ENCODE measurements at places on chromosomes 2 and 18.
A peak's percentile ranks its signal among the peaks of the same experiment; 100 is the strongest.

GRCh38 chr2:216441308-216442010 lies 29.2 kb downstream of the SMARCAL1 start:
- DNase-seq, result no peak

GRCh38 chr18:79916128-79916494 lies 35.3 kb downstream of the SLC66A2 start:
- no peak for DNase-seq

- no peak for DNase-seq
Measured at GRCh38 chr18:35143622-35144596, 96.9 kb upstream of the ZNF397 start.

- no peak for DNase-seq
Measured at GRCh38 chr2:141720476-141720875, 410.3 kb downstream of the LRP1B start.

- no peak for DNase-seq
Measured at GRCh38 chr18:11672198-11672597, 16.9 kb upstream of the GNAL start.

DNA sequence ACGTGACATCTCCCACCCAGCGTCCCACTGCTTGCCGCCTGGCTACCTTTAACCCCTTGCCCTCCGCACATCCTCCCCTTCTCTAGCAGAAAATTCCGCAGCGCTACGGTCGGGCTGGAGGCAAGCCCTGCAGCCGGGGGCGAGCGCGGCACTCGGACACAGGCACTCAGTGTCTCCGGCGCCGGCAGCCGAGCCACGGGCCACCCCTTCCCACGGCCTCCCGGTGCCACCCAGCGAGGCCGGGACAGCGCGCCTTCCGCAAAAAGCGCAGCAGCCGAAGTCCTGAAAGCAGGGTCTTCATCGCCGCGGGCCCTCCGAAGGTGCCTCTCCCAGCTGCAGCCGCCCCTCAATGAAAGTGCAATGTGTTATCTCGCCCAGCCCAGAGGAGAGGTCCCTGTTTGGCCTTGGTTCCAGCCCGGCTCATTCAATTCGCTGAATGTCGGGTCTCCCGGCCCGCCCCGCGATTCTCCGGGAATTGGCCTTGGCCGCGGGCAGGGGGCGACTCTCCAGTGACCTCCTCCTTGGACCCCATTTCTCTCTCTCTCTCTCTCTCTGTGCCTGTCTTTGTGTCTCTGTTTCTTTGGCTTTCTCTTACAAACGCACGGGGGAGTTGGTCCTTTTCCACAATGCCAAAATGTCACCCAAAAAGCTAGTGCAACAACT lies 1.1 kb downstream of the DLGAP1 start:
- DNase-seq, result no peak

DNA sequence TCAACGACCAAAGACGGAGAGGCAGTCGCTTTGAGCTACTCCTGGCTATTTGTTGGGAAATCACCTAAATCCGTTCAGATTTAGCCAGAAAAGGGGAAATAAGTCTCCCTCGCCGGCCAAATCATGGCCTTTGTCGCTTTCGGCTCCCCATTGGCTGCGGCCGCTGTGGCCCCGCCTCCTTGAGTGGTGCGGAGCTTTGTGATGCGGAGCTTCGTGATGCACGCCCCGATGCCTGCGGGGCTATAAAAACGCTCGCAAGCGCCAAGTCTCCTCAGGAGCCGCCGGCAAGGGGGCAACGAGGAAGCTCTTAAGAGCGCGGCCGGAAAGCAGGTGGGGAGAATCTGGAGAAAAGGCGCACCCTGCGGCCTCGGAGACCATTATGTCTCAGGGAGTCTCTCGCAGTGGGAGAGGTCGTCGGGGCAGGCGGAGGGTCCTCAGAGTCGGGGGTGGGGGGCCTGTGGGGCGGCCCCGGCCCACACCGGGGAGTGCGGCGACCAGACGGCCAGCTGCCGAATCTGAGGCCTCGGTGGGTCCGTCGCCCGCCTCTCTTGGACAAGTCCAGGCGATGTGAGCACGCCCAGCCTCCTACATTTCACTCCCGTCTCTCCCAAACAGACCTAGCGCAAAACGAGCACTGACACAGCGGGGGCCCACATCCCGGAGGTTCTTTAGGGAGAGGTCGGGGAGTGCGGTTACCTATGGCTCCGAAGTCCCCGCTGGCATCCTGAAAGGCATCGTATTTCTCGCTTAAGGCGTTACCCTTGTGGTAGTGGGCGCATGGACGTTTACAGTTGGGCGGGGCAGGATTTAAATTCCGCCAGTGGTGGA lies at the start of gene CABYR:
CABYR (plus strand) TSS at position 274 of the 828 bp plus-strand sequence. CDS start 4,053 bp downstream, outside the sequence.
- peak; percentile 37 for DNase-seq

DNA sequence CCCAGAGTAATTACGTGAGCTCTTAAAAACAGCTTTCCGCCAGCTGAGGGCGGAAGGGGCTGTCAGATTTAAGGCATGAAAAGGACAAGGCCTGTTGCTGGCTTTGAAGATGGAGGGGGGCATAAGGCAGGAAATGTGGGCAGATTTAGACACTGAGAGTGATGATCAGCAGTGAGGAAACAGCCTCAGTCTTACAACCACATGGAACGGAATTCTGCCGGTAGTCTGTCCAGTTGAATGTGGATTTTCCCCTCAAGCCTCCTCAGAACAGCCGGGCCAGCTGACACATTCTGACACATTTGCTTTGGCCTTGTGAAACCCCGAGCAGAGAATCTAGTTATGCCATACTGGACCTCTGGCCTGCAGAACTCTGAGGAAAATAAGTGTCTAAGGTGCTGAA lies 16.6 kb downstream of the POLE4 start:
- DNase-seq, result no peak

- no peak for DNase-seq
Measured at GRCh38 chr2:1670636-1671035, 73.7 kb downstream of the PXDN start.

- DNase-seq, result no peak
Measured at GRCh38 chr2:143083636-143084035, 45.6 kb upstream of the ARHGAP15 start.

DNA sequence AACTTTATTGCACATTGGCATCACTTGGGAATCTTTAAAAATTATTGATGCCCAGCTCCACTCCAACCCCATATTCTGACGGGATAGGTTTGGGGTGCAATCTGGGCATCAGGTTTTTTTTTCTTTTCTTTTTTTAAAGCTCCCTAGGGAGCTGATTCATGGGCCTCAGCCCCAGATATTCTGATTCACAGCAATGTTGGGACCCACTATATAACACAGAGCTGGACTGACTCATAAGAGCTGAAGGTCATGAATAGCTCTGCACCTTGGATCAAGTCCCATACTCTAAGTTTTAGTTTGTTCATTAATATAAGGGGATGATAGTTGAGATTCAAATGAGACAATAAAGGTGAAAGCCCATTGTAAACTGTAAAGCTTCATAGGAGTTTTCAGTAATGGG lies 191.1 kb upstream of the REV1 start:
- no peak for DNase-seq

- DNase-seq, result no peak
Measured at GRCh38 chr18:26657631-26658581, 109.6 kb upstream of the KCTD1 start.

GRCh38 chr2:31726457-31726856 lies 145.7 kb upstream of the SRD5A2 start:
- DNase-seq, result no peak

GRCh38 chr2:188322569-188323551 lies 31.2 kb downstream of the GULP1 start:
- no peak for DNase-seq

DNA sequence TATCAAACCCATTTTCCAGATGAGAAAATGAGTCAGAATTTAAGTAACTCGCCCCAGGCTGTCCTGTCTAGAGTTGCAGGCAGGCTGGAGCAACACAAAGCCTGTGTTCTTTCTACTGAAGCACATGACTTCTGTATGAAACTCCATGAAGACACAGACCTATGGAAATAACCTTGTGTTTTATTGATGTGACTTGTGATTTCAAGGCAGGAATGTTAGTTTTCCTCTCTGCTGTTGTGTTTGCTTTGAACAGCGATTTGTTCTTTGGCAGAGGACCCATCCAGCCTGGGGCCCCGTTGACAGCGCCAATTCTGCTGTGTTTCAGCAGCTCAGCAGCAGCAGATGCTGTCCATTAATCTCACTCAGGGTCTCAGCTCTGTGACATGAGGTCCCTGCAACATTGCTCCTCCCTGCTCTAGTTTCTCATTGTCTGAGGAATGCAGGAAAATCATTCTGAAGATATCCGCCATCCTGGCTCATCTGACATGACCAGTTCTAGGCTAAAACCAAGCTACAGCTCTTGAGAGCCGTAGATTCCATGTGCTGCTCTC lies 344.3 kb upstream of the RAB12 start:
- DNase-seq, result no peak

DNA sequence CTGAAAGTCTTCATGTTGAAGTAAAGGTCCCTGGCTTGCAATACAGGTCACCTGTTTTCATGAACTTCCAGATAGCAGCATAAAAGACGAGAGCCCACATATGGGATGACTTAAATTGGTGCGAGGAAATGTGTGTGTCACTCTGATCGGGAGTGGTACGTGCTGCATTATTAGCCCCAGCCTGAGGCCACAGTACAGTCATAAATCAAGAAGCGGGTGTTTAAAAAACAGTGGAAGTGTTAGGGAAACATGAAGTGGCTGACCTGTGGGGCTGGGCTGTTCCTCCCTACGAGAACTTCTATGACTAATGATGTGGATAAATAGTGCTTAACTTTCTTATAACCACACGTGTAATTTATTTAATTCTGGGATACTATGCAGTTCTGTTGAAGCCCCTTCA lies 24.4 kb downstream of the RDH14 start:
- no peak for DNase-seq

- DNase-seq, result no peak
Measured at GRCh38 chr2:46025676-46026075, 271.5 kb upstream of the EPAS1 start.

GRCh38 chr2:127125821-127126220 lies 18.9 kb upstream of the BIN1 start:
- no peak for DNase-seq

DNA sequence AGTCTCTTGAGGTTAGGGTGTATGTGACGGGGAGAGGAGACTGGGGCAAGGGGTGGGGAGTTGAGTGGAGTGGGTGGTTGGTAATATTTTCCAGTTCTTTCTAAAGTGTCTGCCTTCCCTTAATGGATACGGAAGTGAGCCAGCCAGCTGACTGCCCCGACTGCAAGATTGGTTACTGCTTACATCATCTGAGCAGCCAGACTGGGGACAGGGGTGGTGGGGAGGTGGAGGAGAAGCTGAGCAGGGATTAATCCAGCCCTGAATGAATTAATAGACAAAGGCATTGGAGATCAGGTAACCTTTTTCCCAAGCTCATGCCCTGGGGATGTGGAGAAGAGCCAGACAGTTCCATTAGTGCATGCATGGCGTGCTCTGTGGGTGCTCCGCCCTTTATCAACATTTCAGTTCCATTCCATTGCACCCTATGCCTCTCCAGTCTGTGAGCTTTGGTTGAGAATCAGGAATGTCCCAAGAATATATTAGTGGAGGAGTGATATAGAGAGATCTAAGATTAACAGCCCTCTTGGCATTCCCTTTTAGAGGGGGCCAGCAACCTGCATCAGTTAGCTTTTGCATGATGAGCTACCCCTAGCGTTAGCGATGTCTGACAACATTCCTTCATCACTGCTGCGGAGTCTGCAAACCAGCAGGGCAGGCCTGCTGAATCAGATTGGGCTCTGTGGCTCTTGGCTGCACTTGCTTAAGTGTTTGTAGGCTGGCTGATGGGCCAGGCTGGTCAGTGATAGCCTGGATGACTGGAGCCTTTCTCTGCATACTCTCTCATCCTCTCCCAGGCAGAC lies 67.4 kb downstream of the TNP1 start:
- DNase-seq, result no peak

DNA sequence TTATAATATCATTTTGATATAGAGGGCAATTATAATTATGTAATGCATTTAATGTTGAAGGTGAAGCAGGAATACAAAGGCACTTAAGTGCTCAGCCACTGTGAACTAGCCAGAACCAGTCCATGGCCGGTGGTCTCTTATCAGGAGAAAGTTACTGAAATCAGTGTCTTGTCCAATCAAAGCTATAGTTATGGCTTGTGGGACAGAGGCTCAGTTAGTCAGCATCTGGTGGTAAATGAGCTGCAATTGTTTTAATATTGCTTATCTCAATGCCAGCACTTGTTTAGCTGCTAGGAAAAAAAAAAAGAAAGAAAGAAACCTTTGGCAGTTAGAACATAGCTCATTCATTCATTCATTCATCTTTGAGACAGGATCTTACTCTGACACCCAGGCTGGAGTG lies 3.8 kb upstream of the ALS2 start:
- DNase-seq, result no peak

DNA sequence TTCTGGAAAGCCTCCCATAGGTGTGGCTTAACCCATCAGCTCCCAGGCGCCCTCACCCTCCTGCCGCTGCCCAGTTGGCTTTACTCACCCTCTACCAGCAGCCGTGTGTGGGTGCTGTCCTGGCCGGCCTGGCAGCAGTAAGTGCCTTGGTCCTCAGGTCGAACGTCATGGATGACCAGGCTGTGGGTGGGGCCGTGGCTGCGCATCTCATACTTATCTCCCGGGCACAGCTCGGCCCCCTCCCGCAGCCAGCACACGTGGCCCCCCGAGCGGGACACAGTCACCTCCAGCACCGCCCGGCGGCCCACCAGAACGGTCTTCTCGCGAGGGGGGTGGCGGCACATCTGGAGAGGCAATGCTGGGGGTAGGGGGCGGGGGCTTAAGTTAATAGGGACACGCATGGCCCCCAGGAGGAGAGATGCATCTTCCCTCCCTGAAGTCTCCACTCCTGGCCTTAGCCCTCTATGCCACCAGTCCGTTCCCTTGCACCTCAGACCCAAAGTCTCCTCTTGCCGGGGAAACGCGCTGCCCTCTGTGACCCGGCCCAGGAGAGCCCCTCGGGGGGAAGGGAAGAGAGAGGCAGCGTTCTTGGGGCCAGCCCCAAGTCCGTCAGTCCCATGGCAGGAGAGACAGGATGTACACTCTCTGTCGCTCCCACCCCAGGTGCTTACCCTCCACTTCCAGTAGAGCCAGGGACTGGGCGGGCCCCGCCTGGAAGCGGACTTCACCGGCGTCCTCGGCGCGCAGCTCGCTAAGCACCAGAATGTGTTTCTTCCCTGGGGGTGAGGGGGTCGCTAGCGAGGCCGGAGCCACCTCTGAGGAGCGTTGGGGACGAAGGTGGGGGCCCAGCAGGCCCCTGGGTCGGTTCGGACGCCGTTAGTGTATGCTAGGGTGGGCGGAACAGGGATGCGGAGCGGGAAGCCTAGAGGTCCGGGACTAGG lies 7.9 kb downstream of the TMEM198 start:
- DNase-seq, result no peak

GRCh38 chr18:49524349-49524748 lies 37.3 kb upstream of the C18orf32 start:
- DNase-seq, result no peak

GRCh38 chr2:100906679-100907078 lies 86.7 kb downstream of the NPAS2 start:
- DNase-seq, result no peak

DNA sequence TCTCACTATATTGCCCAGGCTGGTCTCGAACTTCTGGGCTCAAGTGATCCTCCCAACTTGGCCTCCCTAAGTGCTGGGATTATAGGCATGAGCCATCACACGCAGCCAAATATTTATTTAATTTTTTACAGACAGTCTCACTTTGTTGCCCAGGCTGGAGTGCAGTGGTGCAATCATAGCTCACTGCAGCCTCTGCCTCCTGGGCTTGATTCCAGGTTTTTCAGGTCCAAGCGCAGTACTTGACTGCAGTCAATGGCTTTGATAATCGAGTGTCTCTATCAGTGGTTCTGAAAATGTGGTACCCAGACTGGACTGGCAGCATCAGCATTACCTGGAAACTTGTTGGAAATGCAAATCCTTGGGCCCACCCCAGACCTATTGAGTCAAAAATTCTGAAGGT lies 63.1 kb downstream of the PLB1 start:
- DNase-seq, result no peak

All from activated CD8-positive, alpha-beta memory T cell treated with anti-CD3 and anti-CD28 coated beads for 48 hours (primary cell).